ENCODE measurements at places on chromosomes 11 and 22.

GRCh38 chr11:1881442-1882264 is 10.0 kb downstream of the PRR33 start:
- peak; percentile 43 for DNase-seq

- no peak for DNase-seq
Measured at GRCh38 chr11:123510579-123510905, 80.5 kb downstream of the GRAMD1B start.

DNA sequence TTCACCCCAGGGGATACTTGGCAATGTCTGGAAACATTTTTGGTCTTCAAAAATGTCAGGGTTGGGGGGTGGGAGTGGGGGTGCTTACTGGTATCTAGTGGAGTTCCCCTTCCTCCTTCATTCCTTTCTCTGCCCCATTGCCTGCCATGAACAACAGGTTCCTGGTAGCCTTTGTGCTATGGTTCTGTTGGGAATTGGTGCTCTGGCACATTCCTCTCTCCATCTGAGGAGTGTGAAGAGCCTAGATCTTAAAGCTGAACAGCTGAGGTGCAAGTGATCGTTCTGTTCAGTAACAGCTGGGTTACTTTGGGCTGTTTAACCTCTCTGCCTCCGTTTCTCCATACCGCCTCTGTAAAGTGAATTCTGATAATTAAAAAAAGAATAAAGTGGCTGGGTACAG is 64.3 kb downstream of the C22orf31 start:
- no peak for DNase-seq

- DNase-seq = no peak
Measured at GRCh38 chr22:28052825-28053269, 133.8 kb upstream of the PITPNB start.

GRCh38 chr11:33915526-33915925 is 23.6 kb upstream of the LMO2 start:
- no peak for DNase-seq

DNA sequence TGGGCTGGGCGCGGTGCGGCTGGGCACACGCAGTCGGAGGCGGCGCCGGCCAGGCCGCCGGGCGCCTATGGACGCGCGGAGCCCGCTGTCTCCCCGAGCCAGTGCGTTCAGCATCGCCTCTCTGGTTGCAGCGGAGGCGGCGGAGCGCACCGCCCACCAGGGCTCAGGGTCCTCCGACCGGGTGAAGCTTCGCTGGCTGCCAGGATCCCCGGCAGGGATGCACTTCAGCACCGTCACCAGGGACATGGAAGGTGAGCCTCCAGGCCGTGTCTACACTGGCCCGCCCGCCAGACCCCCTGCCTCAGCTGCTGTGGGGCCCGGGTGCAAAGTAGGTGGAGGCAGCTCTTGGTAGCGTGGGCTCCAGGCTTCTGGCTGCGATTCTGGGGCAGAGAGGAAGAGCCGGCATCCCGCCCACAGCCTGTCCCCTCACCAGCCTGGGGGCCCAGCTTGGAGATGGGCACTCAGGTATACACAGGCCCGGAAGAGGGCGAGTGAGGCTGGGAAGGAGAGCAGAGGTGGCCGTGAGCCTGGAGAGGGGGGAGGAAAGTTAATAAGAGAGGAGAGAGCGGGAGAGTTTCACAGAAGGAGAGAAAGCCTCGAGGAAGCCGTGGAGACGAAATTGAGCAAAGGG is 1.0 kb upstream of the TBX1 start:
- DNase-seq = no peak

- no peak for DNase-seq
Measured at GRCh38 chr22:43823911-43824665, 12.0 kb upstream of the EFCAB6 start.

DNA sequence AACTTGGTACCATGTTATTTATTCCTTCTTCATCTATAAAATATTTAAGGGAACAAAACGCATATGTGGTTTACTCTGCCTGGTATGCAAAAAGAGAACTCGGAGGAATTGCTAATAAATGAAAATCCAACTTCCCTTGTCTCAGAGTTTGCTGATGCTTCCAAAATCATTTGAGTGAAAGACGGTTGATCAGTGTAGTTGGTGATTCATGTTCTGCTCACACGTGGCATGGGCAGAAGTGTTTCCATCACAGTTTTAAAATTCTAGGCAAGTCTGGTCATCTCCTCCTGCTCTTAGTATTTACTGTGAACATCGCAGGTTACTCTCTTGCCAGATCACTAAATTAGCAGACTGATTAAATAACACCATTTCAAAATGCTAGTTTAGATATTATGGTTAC is 11.9 kb upstream of the PARVB start:
- DNase-seq = peak; percentile 68

DNA sequence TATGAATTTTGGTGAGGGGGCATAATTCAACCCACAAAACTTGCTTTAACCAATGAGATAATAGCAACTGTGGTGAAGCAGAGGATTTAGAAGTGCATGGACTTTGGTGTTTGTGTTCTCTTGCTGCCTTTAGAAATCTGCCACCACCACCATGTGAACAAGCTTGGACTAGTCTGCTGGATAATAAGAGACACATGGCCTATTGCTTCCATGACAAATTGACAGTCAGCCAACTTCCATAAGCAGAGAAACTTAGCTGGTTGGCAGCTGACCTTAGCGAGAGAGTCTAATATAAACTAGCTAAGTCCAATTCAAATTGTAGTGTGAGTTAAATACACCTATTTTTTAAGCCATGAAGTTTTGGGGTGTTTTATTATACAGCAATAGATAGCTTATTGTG is 482.1 kb upstream of the ANO5 start:
- no peak for DNase-seq

GRCh38 chr11:115819014-115819413 is 314.8 kb upstream of the CADM1 start:
- DNase-seq = no peak

Measured in suppressor macrophage (primary cell).